ENCODE measurements at places on chromosomes 3 and 15. TPM values are rescaled to one million over a fixed set of nuclear protein-coding genes. Genes with fewer than 3 reads are reported as not detected.

DNA sequence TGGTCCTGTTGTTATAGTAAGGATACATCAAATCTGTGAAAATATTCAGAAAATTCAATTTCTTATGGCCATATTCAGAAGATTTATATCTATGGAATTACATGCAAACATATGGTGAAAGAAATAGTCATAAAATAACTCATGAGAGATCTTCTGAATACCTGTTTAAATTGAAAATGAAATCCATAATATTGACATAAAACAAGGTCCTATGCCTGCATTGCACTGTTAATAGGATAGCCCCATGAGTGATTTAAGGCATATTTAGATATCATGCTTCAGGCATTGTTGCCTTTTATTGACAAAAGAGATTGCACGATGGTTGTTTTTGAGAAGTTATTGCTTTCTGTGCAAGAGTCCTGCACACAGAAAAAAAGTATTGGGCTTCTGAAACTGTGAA, 591.7 kb upstream of the ZNF717 start:
- DNase-seq = no peak

GRCh38 chr3:184496933-184497332, 64.7 kb upstream of the EPHB3 start:
- no peak for DNase-seq

DNA sequence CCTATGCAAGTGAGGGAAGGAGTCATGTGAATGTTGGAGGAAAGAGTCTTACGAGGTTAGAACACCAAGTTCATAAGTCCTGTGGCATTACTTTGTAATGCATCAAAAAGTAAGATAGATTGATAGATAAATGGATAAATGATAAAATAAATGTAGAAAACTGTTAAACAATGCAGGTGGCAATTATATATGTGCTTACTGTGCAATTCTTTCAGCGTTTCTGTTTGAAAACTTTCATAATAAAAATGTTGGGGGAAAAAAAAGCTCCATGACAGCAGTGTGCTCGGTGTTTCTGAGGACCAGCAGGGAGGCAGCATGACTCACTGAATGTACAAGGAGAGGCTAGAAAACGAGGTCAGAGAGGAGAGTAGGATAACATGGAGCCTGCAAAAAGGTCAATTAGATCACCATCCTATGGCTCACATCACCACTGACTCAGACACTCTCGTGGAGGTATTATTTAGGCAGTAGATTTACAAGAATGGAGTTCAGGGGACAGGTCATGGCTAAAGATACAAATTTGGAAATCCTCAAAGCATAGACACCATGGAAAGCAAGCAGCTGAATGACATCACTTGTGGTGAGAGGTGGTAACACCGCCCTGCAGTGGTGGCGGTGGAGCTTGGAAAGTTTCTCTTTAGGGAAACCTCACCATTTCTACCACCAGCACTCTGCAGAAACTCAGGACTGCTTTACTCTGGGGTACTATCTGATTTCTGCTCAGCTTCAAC, 219.8 kb downstream of the CTNNB1 start:
- no peak for DNase-seq

GRCh38 chr3:194575484-194576210, 57.6 kb downstream of the TMEM44 start:
- DNase-seq = no peak

- no peak for DNase-seq
These were observed 15.0 kb upstream of the ZPLD1 start for GRCh38 chr3:102419786-102420185.

DNA sequence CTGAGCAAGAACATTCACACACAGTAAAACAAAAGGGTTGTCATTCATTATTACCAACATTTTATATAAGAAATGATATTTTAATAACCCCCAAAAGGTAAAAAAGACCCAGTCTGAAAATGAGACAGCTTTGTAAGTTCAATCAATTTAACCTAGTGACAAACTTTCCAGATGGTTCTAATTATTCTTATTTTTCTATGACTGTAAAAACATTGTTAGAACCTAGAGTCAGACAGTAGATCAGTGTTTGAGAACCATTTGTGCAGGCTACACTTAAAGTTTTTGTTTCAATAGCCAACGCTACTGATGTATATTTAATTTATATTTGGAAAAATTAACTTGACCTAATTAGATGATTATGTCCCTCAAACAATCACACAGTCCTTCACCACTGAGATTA, 708.4 kb upstream of the CBLB start:
- DNase-seq = no peak

DNA sequence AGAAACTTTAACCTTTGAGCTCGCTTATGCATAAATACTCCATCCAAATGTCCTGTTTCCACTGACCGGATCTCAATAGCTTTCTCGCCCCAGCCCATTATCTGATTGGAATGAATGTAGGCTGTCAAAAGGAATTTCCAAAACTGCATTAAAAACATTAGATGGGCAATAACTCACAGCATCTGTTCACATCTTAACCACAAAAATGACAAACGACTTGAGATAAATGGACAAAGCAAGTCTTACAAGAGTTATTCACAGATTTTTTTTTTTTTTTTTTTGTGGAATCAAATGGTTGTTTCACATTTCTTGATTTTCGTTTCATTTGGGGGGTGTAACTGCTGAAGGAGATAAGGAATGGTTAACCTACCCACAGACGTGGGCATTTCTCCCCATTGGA, 39.7 kb upstream of the SLC2A2 start:
- DNase-seq = no peak

GRCh38 chr3:109563149-109563548, 225.8 kb upstream of the DPPA4 start:
- no peak for DNase-seq

DNA sequence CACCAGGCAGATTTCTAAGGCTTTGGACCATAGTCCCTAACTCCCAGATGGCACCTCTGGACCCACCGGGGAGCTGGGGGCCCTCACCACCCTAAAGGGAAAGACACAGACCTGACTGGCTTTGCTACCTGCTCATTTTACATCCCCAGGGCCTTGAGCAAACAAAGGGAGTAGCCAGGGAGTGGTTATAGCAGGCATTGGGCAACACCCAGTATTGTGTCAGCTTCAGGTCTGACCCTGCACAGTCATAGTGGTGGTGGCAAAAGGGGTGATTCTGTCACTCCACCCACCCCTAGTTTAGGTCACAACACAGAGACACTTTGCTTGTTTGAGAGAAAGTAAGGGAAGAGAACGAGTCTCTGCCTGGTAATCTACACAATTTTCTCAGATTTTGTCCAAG, 352.5 kb downstream of the DIPK2A start:
- no peak for DNase-seq

- no peak for DNase-seq
These were observed 418.8 kb upstream of the ALCAM start for GRCh38 chr3:104947943-104948342.

GRCh38 chr15:93088200-93088980, 621 bp downstream of the RGMA start:
- DNase-seq = peak; percentile 20

DNA sequence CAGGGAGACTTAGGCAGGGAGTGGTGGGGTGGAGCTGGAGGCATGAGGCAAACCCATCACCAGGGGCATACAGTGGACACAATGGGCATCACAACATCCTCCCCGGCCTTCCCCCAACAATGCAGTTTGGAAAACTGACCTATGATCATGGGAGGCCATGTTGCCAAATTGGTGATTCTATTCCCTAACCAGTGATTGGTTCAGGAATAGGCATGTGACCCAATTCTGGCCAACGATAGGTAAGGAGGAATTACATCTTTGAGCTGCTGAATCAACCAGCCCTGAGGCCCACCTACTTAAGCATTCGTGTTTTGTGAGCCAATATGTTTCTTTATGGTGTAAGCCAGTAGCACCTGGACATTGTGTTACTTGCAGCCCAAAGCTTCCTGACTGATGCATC, 40.0 kb downstream of the LINGO1 start:
- DNase-seq = no peak

- DNase-seq = peak; percentile 5
These were observed 476.9 kb downstream of the ZNF385D start for GRCh38 chr3:21274079-21274571.

DNA sequence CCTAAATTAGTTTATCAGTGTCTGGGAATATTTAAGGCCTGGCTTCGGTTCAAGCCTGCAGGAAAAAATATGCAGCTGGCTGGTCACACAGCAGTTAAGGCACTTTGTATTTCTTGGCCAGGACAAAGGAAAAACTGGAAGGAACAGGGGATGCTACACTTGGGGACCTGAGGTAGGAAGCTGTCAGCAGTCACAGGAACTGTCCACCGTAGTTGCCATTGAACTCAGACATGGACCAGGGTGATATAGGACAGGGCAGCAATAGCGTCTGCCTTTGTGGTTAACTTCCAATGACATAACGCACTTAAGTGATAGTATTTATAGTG, 49.1 kb downstream of the NR1D2 start:
- DNase-seq = peak; percentile 33

- DNase-seq = no peak
These were observed 220.0 kb downstream of the SV2B start for GRCh38 chr15:91320101-91320500.

DNA sequence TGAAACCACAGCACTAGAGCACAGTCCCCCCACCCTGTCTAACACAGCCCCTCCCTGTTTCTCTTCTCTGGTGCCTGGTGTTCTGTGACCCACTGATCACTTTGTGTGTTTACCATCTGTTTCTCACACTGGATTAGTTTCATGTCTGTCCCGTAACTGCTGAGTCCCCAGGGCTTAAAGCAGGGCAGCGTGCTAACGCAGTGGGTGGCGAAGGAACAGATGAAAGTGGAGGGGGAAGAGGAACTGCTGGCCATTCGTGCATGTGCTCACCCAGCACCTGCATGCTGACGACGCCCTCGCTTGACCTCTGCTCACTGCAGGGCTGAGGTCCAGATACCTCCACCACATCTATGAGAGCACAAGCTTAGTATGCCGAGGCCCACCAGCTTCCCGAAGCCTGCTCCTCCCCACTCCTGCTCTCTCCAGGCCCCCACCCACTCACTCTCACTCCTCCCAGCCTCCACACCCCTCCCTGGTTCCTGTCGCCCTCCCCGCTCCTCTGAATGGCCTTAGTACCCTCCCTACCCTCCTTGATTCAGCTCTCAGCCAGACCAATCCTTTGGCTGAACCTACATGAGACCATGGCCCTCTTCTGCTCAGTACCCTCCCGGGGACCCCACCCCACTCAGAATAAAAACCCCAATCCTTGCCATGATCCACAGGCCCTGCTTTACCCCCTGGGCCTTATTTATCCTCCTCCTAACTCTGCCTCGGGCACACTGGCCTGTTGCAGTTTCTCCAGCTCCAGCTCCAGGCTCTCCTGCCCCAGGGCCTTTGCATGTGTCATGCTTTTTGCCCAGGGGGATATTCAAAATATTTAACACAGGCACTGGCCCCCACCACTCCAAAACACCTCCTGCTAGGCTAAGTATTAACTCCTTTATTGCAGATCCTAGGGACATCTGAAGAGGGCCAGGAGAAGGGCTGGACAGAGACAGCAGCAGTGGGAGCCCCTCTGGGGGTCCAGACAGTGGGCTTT, 15.1 kb upstream of the IQSEC1 start:
- DNase-seq = no peak

DNA sequence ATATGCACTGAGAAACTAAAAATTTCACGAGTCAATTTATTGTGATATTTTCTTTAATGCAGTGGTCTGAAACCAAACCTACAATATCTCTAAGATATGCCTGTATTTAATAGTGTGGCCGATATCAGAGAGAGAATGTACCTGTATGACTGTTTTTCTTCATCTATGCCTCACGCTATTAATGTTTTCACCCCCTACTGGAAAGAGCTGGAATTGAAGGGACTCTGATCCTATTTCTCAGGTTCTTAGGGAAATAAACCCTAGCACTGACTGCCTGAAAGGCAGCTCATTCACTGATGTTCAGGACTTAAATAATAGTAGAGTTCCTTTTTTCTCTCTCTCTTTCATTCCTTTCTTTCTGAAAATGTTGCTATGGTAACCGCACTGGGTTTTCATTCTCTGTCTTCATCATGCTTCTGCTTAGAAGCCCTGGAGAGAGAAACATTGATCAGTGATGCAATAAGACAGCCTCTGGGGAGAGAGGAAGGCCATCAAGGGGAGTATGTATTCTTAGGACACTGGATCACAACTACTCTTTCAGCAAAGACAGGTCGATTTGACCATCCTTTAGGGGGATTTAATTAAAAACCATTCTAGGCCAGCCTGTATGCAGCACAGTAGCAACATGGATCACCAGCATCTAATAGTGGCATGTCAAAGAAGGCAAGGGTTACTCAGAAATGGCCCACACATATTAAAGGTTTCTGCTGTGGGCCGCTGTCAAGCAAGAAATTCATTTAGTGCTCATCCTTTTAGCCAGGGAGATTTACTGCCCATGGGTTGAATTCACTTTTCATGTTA, 1135.7 kb downstream of the IGSF11 start:
- no peak for DNase-seq

DNA sequence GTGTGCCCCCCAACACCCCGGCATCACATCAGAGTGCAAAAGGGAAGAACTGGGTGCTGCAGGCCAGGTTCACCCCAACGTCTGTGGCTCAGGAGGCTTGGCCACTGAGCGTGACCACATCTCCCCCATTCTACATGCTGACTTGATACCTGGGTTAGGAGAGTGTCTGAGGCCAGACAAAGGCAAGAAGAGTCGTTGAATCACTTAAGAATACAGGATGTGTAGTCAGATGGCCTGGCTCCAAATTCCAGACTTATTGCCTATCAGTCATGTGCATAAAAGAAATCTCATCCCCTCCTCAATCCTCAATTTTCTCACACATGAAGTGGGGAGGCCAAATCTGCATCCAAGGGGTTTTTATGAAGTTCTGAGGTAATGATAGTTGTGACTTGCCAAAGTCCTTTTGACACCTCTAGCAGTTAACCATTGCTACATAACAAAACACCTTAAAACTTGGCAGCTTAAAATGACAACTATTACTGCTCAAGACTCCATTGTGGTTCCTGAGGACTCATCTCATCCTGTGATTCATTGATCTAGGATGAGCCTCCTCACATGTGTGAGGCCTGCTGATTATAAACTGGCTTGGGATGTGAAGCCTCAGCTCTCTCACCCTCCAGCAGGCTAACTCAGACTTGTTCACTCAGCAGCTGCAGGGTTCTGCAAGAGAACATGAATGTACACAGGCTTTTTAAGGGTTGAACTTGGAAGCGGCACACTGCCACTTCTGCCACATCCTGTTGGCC, 138.8 kb upstream of the TLE3 start:
- DNase-seq = no peak

HRG gene
- total RNA-seq = 1.9 TPM

CP gene
- 21.7 TPM for total RNA-seq

DALRD3 gene
- total RNA-seq = 15.2 TPM

ADIPOQ gene
- 3.9 TPM for total RNA-seq

PEX5L gene
- total RNA-seq = 3.9 TPM

PLA2G4D gene
- total RNA-seq = 0.48 TPM

GOLIM4 gene
- 87.6 TPM for total RNA-seq

SKOR1 gene
- 0.96 TPM for total RNA-seq

CHL1 gene
- 18.1 TPM for total RNA-seq

Measured in umbilical cord (tissue), 2 donors.